Stimulated activated CD4-positive, alpha-beta T cell treated with anti-CD3 and anti-CD28 coated beads, Interleukin-1b, Interleukin-23, amount 100 ng/mL, for 24 hours (primary cell): ENCODE measurements at places on chromosomes 3 and 15.

DNA sequence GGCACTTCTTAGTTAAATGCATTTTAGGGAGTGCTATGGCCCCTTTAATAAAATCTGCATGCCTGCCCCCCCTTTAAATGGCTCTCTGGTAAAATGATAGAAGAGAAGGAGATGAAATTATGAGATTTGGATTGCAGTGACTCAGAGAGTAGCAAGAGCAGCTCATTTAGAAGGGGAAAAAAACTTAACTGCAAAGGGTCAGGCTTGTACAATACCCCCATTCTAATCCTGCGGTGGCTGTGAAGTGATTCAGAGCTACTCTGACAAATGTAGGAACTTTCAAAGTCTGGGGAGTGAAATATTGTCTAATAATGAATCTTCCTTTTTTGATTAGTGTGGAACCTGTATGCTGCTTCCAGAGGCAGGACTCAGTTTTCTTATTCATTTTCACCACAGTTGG, 44.1 kb upstream of the TBC1D23 start:
- no peak for DNase-seq

GRCh38 chr3:94544131-94544789, 481.4 kb downstream of the NSUN3 start:
- no peak for DNase-seq

DNA sequence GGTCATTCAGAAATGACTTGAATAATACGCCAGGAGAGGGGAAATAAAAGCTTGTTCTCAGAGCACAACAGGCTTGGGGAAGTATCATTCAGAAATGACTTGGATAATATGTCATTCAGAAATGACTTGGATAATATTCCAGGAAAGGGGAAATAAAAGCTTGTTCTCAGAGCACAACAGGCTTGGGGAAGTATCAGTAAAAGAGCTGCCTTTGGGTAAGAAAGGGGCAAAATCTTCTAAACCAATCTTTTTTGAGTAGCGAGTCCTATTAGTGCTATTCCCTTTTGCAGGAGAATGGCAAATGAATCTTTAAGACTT, 20.9 kb downstream of the GABRR3 start:
- no peak for DNase-seq

DNA sequence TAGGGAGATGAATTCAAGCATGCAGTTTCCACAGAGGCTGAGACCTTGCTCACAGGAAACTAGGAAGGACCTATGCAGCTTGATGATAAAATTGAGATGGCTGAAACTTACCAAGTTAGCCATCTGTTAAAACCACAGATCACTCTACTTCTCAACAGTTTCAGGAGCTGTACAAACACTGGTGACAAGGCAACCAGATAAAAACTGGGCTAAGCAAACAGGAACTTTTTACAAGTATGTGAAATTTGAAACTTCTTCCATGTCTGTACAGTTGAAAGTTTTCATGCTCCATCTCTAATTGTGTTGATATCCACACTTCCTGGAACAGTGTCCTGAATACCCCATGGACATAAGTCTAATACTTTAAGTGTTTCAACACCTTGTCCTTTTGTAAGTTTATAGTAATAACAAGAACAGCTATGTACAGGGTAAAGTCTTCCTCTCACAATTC, 78.2 kb downstream of the FAIM start:
- no peak for DNase-seq

- DNase-seq = no peak
Measured at GRCh38 chr3:67602816-67603215, 51.6 kb downstream of the SUCLG2 start.

DNA sequence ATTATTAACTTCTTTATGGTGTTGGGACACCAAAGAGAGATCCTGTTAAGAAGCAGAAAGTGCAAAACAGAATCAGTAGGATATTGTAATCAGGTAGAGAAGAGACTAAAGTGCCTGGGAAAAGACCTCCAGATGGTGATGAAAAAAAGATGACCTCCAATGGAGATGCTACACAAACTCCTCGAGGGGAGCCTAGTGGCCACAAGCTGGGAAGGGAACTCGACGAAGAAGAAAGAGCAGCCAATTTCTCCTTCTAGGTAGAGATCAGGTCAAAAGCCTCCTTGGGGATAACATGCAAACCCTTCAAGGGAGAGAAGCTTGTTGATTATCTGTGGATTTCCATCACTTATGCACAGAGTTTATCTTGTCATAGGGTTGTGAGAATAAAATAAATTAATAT, 647.6 kb downstream of the ROBO2 start:
- no peak for DNase-seq

DNA sequence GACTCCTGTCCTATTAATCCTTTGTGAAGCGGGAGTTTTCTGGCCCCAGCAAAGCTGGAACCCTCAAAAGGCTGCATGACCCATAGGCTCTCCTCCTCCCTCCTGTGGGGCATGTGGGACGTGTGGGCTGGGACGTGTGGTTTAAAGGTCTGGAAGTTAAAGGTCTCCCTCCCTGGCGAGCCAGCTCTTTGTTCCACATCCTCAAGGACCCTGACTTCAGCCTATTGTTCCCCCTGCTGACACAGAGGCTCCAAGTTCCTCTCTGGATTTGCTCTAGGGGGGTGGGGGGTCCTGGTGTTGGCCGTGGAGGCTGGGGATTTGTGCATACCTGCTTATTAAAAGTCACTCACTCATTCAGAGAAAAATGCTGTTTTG, 44.2 kb downstream of the SMAD6 start:
- no peak for DNase-seq

DNA sequence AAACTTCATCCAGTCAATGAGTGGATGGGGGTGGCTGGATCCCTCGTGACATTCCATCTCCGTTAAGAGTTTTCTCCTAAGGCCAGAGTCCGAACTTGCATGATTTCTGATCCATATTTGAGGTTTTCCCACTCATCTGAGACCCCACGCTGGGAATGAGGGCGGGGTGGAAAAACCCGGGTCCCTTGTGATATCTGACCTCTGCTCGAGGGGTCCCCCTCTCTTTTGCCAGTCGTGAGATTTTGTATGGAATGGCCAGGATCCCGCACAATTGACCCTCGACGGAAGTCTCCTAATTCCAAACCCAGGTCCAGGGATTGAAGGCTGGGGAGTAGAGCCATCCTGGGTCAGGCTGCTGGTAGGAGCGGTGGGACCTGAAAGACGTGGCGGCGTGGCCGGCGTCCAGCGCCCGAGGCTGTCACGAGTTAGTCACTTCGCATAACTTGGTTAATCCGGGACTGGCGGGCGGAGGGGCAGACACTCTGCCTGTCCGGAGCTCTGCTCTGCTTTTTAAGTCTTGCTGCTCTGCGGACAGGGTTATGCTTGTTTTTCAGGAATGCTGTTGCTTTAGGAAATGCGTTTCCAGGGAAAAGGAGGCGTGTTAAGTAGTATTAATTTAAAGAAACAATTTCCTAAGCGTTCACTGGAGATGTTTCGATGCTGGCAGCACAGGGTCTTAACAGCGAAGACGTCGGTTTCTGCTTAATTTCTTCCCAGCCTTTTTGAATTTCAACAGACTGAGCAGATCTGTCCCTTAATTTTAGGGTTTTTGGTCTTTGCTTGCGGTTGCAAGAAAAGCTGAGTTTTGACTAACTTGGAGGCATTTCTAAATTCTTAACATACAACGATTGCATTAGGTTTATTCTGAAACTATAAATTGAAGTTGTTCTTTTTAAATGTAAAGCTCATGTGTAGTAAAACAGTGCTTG, 69.7 kb upstream of the LRRFIP2 start:
- DNase-seq = peak; percentile 25
